ENCODE measurements at places on chromosomes 12 and 14.

DNA sequence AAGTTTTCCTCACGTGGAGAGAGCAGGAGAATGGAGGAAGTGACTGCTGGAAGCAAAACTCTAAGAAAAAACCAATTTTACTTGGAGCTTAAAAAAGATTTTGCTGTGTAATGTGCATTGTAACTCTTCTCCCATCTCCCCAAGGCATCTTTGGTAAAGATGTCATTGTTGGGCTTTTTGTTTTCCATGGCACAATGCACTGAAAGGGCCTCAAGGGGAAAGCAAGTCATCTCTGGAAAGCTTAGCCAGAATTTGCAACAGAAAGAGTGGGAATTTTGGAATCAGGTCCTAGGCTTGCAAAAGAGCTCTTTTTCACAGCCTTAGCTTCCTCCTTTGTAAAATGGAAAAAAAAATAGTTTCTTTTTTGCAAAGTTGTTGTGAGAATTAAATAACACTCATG lies 7.9 kb upstream of the PPM1A start:
- DNase-seq, result no peak

- DNase-seq, result no peak
Observed at GRCh38 chr12:107091989-107092641, 1.2 kb downstream of the CRY1 start.

DNA sequence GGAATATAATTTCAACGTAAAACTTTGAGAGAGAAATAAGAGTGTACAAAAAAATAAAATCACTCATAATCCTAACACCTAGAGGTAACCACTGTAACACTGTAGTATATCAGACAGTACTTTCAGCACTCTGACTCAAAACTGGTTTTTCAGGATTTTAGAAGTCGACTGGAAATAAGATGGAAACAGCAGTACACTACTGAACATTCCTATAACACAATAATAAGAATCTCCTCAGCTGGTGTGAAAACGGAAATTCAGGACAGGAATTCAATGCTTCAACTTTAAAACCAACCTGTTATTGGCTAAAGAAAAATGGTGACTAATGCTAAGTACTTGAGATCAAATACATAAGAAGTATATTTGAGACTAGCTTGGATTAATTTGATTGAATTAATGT lies 12.3 kb upstream of the PITPNM2 start:
- DNase-seq, result no peak

DNA sequence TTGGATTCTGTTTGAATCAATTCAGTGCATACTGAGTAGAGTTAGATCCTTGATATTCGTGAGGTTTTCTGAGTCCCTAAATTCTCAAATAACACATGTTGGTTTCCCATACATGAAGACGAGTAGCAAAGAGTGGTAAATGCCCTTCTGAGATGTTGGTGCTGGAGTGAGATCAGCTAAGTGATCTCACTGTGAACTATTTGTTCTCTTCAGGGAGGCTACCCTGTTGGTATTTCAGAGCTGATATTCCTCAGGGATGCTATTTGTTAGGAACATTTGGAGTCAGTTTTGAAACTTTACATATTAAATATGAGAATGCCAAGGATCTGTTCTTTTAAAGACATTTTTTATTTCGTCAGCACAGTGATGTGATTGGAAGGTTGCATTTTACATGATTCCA lies 54.7 kb downstream of the SUSD6 start:
- DNase-seq, result no peak

DNA sequence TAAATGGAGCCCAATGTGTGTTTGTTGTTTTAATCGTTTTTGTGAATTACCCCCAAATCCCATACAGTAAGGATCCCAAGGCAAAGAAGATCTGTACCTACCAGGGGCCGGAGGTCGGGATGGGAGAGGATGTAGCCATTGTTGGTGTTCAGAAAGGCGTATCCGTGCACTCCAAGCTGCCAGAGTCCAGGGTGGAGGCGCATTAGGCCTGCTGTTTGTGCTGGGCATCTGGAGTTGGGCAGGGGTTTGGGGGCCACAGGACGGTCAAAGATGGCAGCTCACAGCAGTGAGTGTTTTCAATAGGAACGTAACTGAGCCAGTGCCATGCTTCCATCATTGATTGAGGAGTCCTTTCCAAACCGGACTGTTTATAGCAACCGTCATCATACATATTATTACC lies 40.2 kb downstream of the CACNA2D4 start:
- DNase-seq, result no peak

GRCh38 chr14:79638672-79639266 lies 572.5 kb downstream of the DIO2 start:
- no peak for DNase-seq

GRCh38 chr14:38866461-38866860 lies 236.6 kb downstream of the SEC23A start:
- DNase-seq, result no peak

All from GM19239 (cell line).